ENCODE measurements at places on chromosomes 2 and 18. TPM values are rescaled to one million over a fixed set of nuclear protein-coding genes. Genes with fewer than 3 reads are reported as not detected.

DNA sequence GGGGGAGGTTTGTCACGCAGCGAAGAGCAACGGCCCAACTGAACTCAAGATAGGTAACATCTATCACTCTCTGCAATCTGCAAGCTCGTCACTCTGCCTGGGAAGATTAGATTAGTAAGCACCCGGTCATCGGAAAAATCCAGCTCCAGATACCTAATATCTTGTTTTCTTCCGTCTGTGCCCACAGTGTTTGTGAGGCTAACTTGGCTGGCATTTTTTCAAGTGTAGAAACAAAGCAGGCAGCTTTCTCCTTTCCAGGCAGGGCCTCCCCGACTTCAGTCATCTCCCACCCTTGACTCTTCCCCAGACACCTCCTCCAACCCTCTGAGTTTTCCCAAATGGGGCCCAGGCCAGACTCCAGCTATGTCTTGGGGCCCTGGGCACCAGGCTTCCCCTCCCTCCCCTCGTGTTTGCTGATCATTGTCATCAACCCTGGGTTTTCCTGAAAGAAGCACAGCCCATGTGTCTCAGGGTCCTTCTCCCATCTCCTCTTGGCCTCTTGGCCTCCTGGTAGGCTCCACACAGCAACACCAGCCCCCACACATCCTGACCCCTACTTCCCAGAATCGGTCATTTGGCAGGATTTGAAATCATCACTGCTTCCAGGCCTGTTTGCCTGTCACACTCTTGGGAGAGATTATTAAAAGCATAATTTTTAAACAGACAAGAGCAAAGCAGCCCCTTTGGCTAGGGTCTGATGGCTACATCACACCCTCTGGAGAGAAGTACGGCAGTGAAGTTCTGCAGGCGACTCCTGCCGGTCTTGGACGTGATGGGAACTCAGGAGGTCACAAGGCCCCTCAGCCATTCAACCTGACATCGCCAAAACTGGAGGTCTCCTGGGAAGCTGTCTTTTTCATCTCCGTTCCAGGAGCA is 144.9 kb upstream of the ID2 start:
- no peaks in the 10 kb centered on the region for H3K36me3 ChIP-seq
- H3K4me1 ChIP-seq, result peaks cover 53% of the 10 kb centered on the region
- peak; percentile 41 for DNase-seq

DNA sequence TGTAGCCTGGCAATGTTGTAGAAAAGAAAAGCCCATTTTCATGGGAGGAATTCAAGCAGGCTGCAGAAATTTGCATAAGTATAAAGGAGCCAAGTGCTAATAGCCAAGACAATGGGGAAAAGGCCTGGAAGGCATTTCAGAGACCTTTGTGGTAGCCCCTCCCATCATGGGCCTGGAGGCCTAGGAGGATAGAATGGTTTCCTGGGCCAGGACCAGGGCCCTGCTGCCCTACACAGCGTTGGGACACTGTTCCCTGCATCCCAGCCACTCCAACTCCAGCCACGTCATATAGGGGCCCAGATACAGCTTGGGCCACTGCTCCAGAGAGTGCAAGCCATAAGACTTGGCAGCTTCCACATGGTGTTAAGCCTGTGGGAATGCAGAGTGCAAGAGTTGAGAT is 8.1 kb upstream of the ZNF24 start:
- H3K4me3 ChIP-seq, result no peak overlapping the region
- H3K27me3 ChIP-seq, result no peaks in the 10 kb centered on the region
- H3K4me1 ChIP-seq, result peaks cover 8% of the 10 kb centered on the region
- no peak overlapping the region for H3K27ac ChIP-seq
- no peak for DNase-seq
- H3K36me3 ChIP-seq, result no peaks in the 10 kb centered on the region

GRCh38 chr2:230643576-230644291 is 68.9 kb upstream of the CAB39 start:
- DNase-seq, result peak; percentile 84
- peak overlapping the region; percentile 79 for H3K27ac ChIP-seq
- H3K4me3 ChIP-seq, result no peak overlapping the region

DNA sequence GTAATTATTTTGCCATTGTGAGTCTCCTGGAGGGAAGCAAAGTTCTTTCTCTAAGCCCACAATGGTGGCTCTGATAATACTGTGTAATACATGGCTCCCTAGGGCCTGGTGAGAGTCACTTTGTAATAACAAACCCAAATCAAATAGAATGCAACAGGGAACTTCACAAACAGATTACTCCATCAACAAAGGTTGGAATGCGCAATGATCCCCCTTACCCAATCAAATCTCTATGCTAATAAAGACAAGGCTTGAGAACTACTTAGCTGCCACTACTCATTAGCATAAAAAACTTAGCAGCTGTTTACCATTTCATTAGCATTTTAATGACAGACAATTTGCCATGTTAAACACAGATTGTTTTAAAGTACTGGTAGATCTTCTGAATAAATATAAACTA is 285.6 kb upstream of the SESTD1 start:
- no peak overlapping the region for H3K4me3 ChIP-seq
- no peaks in the 10 kb centered on the region for H3K4me1 ChIP-seq
- no peak for DNase-seq
- H3K27me3 ChIP-seq, result no peaks in the 10 kb centered on the region
- H3K36me3 ChIP-seq, result no peaks in the 10 kb centered on the region

GRCh38 chr2:166764216-166764615 is 124.1 kb upstream of the XIRP2 start:
- no peaks in the 10 kb centered on the region for H3K4me1 ChIP-seq
- no peak overlapping the region for H3K4me3 ChIP-seq
- DNase-seq, result no peak
- H3K27me3 ChIP-seq, result no peaks in the 10 kb centered on the region

DNA sequence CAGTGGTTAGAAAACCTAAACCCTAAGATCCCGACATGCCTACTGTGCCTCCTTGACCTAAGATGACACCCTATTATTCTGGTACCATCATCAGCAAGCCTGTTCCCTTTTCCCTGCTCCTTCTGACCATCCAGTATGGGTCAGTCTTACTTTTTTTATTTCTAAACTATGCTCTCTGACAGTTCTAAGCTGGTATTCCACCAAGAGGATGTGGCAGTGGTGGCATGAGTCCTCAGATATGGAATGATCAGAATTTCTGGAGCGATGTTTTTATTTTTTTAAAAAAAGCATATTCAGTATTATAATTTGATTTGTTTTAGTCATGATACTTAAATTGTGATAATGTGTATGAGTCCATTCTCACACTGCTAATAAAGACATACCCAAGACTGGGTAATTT is 145.9 kb upstream of the LHCGR start:
- H3K27me3 ChIP-seq, result no peaks in the 10 kb centered on the region
- no peaks in the 10 kb centered on the region for H3K4me1 ChIP-seq
- no peak overlapping the region for H3K4me3 ChIP-seq
- no peaks in the 10 kb centered on the region for H3K36me3 ChIP-seq
- H3K27ac ChIP-seq, result no peak overlapping the region

GRCh38 chr2:200319548-200320337 is 13.2 kb downstream of the SPATS2L start:
- no peak overlapping the region for H3K27ac ChIP-seq
- peaks cover 13% of the 10 kb centered on the region for H3K4me1 ChIP-seq
- DNase-seq, result no peak
- no peak overlapping the region for H3K4me3 ChIP-seq

- H3K4me3 ChIP-seq, result peak overlapping the region; percentile 80
- no peak for DNase-seq
- H3K27ac ChIP-seq, result peak overlapping the region; percentile 99
- H3K4me1 ChIP-seq, result peaks cover 30% of the 10 kb centered on the region
Observed at GRCh38 chr2:43220229-43220751, 6.1 kb downstream of the ZFP36L2 start.

Gene UBXN4
- total RNA-seq, result 93.9 TPM

Gene CTDP1
- 26.9 TPM for total RNA-seq

Gene TMEM198
- total RNA-seq, result 1.0 TPM

Gene DSG2
- total RNA-seq, result 0.26 TPM

Gene SDC1
- total RNA-seq, result 43.8 TPM

Gene SPDYA
- total RNA-seq, result 1.9 TPM

Gene RRM2
- total RNA-seq, result 14.3 TPM

Gene SPP2
- not detected for total RNA-seq

Gene PCARE
- total RNA-seq, result not detected

Gene KCNK3
- 3.1 TPM for total RNA-seq

Gene GALNT13
- total RNA-seq, result 0.61 TPM

All from spleen (tissue), 13 donors.